ENCODE measurements at places on chromosomes 12 and 14.

DNA sequence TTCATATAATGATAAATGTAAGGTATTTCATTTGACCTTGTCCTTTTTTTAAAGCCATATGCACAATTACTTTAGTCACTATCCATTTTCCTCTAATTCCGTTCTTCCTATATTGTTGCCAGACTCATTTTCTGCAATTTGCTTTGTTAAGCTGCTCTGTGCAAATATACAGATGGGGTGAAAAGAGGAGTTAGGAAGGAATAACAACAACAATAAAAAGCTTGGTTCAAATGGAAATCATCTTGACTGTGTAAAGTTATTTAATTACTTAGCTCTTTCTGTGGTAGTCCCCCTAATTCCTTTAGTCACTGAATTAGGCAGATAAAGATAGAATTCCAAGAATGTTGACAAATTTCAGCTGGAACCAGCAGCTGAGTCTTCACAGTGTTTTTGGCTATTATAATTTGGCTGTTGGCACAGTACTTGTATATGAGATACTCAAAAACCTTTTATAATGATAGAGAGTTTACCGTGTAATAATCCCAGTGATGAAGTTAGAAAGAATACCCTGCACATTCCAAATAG, 838.0 kb downstream of the RPS29 start:
- no peak for DNase-seq

DNA sequence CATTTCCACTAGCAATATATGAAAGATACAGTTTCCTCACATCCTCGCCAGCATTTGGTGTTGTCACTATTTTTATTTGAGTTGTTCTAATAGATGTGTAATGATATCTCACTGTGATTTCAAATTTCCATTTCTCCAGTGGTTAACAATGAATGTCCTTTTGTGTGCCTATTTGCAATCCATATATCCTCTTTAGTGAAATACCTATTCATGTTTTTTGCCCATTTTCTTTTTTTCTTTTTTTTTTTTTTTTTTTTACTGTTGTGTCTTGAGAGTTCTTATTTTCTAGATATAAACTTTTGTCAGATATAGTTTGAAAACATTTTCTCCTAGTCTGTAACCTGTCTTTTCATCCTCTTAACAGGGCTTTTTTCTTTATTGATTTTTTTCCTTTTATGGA, 79.0 kb downstream of the FBXL14 start:
- no peak for DNase-seq

- DNase-seq: no peak
Measured at GRCh38 chr14:21525962-21526671, at the start of gene SALL2. TSS of gene SALL2 (minus strand) at chr14:21526346. CDS start at chr14:21526127, 219 bp downstream.

DNA sequence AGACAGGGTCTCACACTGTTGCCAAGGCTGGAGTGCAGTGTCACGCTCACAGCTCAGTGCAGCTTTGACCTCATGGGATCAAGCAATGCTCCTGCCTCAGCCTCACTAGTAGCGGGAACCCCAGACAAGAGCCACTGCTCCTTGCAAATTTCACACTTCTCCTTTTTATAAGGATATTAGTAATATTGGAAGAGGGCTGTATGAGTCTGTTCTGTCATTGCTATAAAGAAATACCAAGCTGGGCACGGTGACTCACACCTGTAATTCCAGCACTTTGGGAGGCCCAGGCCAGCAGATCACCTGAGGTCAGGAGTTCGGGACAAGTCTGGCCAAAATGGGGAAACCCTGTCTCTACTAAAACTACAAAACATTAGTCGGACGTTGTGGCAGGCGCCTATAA, 12.9 kb upstream of the ORAI1 start:
- DNase-seq: no peak

DNA sequence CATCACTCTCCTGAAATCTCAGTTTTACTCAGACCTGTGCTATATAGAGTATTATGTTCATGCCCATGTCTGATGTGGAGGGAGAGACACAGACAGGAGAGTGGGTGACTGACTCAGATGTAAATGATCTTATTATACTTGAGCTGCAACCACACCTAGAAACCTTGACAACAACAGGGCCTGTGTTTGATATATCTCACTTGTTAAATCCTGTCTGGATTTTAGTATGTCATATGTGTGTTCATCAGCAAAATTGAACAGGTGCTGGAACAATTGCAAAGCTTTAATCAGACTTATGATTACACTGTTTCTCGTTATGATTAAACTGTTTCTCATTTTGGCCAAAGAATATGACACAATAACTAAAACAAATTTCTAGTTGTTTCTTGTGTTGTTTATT, 37.7 kb downstream of the DIP2B start:
- DNase-seq: no peak

- DNase-seq: peak; percentile 26
Measured at GRCh38 chr12:1796515-1797010, 23.8 kb upstream of the LRTM2 start.

DNA sequence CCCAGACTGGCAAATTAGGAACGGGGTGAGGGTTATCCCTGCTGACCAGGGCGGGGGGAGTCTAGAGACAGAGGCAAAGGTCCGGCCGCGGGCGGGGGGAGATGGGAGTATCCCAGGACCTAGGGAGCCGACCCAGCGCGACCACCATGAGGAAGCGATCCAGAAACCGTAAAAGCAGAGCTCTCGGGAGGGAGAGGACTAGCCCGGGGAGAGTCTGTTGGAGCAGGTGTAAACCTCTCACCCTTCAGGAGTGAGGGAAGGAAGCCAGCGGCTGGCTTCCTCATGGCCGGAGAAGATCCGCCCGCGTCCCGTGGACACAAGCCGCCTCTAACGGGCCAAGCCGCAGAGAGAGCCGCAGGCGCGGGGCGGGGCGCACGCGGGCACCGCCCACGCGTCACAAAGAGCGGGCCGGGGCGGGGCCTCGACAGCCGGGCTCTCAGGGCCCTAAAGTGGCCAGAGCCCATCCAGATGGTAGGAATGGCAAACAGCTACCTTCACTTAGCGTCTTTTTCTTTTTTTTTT, at the start of gene ACRBP:
ACRBP (minus strand) TSS at position 350 of the 522 bp plus-strand sequence; CDS start at position 284, 66 bp downstream.
- DNase-seq: no peak

GRCh38 chr12:130768120-130768519, 52.0 kb upstream of the RIMBP2 start:
- DNase-seq: no peak

DNA sequence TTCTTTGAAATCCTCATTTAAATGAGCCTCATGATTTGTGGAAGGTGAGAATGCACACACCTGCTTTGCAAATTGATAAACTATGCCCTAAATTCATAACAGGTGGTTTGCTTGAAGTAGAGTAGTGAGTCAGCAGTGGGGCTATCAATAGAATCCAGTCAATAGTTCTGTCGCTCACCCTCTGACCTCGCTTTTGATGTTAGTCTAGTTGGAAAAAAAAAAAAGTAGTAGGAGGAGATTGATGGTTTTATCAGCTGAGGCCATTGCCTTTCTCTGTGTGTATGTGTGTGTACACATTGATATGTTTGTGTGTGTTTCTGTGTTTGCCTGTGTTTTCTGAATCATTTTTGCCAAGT, 267.3 kb downstream of the SNAPC1 start:
- DNase-seq: no peak

DNA sequence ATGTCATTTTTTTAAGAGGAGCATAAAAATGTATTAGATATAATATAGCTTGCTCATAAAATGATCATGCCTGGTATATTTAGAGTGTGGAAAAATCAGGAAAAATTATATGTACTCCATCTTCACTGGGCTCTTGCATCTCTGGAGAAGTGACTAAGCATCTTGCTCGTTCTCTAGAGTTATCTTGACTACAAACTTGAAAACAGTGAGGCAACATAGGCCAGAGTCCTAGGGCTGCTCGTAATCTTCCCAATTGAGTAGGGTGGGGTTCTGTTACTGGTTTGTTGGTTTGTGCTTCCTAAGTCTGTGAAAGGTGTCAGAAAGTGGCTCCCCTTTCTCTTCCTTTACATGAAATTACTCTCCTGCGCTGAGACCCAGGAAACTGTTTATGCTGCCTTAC, 46.2 kb downstream of the AACS start:
- DNase-seq: no peak

- no peak for DNase-seq
Measured at GRCh38 chr14:50739186-50739585, 71.1 kb upstream of the SAV1 start.

- peak; percentile 54 for DNase-seq
Measured at GRCh38 chr12:26870491-26871419, 37.8 kb upstream of the ITPR2 start.

DNA sequence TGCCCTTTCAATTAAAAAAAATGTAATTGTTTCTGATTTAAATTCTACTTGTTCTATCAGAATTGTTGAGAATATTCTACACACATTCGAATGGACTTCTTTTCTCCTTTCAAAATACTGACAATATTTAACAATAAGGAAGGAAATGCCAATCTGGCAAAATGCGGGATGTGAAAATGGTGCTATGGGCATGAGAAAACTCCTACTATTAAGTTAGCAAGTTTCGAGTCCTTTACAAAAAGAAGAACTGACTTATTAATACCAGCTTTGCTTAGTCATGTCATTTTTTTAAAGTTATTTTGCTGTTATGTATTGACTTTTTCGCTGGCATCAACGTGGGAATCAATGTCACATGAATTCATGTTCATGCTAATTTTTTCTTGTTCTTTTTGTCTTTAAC, 31.7 kb upstream of the ARL1 start:
- DNase-seq: no peak

- peak; percentile 61 for DNase-seq
Measured at GRCh38 chr12:124625867-124626675, 58.7 kb upstream of the NCOR2 start.

GRCh38 chr12:89927226-89927698, 218.6 kb upstream of the ATP2B1 start:
- peak; percentile 44 for DNase-seq

GRCh38 chr12:115543269-115543668, 734.2 kb downstream of the MED13L start:
- DNase-seq: no peak

DNA sequence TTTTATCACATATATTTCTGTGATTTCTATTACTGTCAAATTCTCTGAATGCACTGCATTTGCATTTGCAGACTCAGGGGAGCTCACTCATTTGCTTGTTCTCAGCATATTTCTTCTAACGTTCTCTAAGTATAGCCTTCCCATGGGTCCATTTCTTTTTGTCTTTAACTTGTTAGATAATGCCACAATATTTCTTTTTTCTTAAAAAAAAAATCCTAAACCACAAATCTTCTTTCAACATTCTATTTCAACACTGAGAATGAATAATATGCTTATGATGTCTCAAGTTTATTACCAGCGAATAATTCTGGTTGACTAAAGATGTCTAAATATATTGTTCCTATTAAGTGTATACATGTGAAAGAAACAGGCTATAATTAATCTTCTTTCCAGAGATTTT, 200.2 kb downstream of the ANO6 start:
- DNase-seq: no peak

- DNase-seq: no peak
Measured at GRCh38 chr14:94560751-94561655, at the start of gene SERPINA4. TSS of gene SERPINA4 (plus strand) at chr14:94561442. CDS start at chr14:94563483, 2,041 bp downstream.

DNA sequence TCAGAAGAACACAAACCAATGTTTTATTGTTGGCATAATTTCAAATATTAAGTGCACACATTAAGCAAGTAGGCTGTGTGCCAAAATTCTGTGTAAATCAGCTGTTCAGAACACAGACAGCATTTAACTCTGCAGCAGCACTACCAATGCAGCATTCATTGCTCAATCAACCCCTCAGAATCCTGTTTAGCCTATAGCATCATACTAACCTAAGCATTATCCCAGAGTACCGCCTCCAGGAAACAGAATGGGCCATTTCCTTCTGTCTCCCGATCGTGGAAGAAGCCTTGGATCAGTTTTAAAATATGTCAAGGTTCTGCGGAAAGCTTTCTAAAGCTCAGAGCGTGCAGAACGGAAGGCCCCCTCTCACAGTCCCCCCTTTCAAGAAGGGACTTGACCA, 3.3 kb downstream of the IL26 start:
- DNase-seq: no peak

GRCh38 chr14:96100161-96101064, 61.3 kb downstream of the C14orf132 start:
- peak; percentile 46 for DNase-seq

- no peak for DNase-seq
Measured at GRCh38 chr12:75692876-75693275, 181.5 kb upstream of the KRR1 start.

GRCh38 chr12:118052324-118053070, 8.5 kb downstream of the WSB2 start:
- peak; percentile 17 for DNase-seq

DNA sequence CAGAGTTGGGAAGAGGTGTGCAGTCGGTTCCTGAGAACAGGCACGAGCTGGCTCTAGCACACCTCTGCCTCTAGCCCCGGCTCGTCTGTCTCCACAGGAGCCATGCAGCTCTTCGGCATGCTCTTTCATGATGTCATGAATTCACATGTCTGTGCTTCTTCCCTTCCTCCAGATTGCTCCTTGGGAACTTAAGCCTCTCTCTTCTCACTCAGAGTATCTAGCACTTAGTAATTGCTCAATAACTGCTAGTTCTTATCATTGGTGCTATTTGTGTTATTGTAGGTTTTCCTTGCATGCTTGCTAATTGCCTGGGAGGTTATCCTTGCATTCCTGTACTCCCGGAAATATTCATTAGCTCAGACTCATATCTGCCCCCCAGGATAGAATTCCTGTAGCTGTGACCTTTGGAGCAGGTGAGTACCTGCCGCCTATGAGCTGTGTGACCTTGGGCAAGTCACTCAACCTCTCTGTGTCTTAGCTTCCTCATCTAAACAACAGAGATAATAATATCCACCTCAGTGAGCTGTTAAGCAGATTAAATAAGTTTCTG, 19.5 kb downstream of the FAM181A start:
- no peak for DNase-seq

GRCh38 chr14:103362780-103363179, 22.4 kb upstream of the MARK3 start:
- DNase-seq: no peak

GRCh38 chr12:2286461-2287131, 233.8 kb downstream of the CACNA1C start:
- no peak for DNase-seq

DNA sequence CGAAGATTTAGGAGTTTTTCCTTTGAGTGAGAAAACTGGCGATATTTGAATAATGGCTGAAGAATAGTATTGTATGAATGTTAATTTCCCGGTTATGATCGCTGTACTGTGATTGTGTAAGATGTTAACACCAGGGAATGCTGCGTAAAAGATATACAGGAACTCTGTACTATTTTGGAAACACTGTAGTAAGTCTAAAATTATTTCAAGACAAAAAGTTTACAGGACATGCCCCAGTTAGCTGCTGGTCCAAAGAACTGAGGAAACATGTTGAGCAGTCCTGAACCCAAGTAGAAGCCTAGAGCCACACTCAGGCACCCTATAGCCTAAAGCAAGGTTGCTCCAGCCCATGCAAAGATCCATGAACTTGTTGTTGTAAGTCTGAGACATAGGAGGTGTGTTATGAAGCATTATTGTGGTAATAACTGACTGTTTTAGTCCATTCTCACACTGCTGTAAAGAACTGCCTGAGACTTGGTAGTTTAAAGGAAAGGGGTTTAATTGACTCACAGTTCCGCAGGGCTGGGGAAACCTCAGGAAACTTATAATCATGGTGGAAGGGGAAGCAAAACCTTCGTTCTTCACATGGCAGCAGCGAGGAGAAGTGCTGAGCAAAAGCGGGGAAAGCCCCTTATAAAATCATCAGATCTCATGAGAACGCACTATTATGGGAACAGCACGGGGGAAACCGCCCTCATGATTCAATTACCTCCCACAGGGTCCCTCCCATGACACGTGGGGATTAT, 99.8 kb upstream of the RESF1 start:
- no peak for DNase-seq

GRCh38 chr12:53258541-53259539, 9.3 kb upstream of the ESPL1 start:
- no peak for DNase-seq
